Esophagus muscularis mucosa (tissue), 4 donors: ENCODE measurements at places on chromosomes 3 and 15. TPM values are rescaled to one million over a fixed set of nuclear protein-coding genes. Genes with fewer than 3 reads are reported as not detected.

- H3K27me3 ChIP-seq = no peaks in the 10 kb centered on the region
- no peaks in the 10 kb centered on the region for H3K4me1 ChIP-seq
- no peak for DNase-seq
- no peak overlapping the region for H3K27ac ChIP-seq
- no peak overlapping the region for H3K4me3 ChIP-seq
Observed at GRCh38 chr15:27058939-27059338, 88.0 kb downstream of the GABRG3 start.

The IMPG2 gene
- 0.78 TPM for total RNA-seq

DNA sequence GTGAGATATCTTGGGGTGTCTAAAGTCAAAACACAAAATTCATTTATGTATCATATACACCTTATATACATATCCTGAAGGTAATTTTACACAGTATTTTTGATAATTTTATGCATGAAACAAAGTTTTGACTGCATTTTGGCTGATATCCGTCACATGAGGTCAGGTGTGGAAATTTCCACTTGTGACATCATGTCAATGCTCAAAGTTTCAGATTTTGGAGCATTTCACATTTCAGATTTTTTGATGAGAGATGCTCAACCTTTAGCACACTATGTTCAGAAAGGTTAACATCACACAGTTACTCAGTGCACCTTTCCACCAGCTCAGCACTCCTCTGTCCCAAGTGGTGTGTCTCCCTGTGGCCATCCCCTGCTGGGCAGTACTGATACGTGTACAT, 37.7 kb upstream of the CPB1 start:
- H3K4me3 ChIP-seq = no peak overlapping the region
- H3K27ac ChIP-seq = no peak overlapping the region
- DNase-seq = no peak
- H3K36me3 ChIP-seq = no peaks in the 10 kb centered on the region
- peaks cover 9% of the 10 kb centered on the region for H3K4me1 ChIP-seq

DNA sequence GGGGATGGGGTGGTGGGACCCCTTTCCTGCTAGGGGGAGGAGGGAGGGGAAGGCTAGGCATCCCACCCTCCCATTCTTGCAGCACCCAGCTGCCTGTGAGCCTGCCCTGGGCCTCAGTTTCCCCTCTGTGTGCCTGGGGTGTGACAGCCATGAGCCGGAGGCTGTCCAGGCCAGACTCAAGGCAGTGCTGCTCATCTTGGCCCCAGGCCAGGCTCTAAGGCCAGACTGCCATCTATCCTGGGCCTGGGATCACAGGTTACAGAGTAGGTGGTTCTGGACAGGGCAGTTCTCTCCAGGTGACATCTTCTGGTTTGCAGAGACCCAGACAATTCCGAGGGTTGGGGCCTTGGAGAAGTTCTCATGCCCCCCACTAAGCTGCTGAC, 3.3 kb upstream of the VILL start:
- H3K27me3 ChIP-seq = no peaks in the 10 kb centered on the region
- no peak overlapping the region for H3K4me3 ChIP-seq
- no peak for DNase-seq
- H3K27ac ChIP-seq = no peak overlapping the region
- H3K36me3 ChIP-seq = peaks cover 9% of the 10 kb centered on the region
- no peaks in the 10 kb centered on the region for H3K4me1 ChIP-seq

- peaks cover 9% of the 10 kb centered on the region for H3K4me1 ChIP-seq
- no peak overlapping the region for H3K4me3 ChIP-seq
- H3K27me3 ChIP-seq = no peaks in the 10 kb centered on the region
- DNase-seq = no peak
Observed at GRCh38 chr3:65901226-65901625, 137.5 kb downstream of the MAGI1 start.

DNA sequence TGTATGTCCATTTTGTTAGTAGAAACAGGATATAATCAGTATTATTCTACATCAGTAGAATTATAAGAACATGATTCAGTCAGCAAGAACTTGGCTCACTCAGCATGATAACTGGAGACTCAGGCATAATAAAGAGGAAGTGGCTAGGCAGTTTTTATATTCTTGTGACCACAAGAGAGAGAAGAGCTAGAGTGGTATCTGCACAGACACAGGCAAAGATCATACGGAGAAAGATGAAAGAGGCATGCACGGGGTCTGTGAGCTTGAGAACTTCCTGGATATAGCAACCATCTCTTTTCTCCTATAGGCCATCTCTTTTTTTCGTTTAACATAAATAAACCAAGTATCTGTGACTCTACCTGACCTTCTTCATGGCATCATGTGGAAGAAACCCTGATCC, 46.8 kb downstream of the MYO5A start:
- H3K4me1 ChIP-seq = peaks cover 39% of the 10 kb centered on the region
- no peaks in the 10 kb centered on the region for H3K36me3 ChIP-seq
- DNase-seq = no peak
- H3K4me3 ChIP-seq = no peak overlapping the region

GRCh38 chr3:124200407-124200806, 208.5 kb upstream of the ROPN1 start:
- peaks cover 17% of the 10 kb centered on the region for H3K4me1 ChIP-seq
- no peak for DNase-seq
- H3K4me3 ChIP-seq = no peak overlapping the region

The PRSS50 gene
- total RNA-seq = not detected

GRCh38 chr15:86879250-86880229, 799.9 kb downstream of the AGBL1 start:
- no peaks in the 10 kb centered on the region for H3K36me3 ChIP-seq
- H3K27me3 ChIP-seq = no peaks in the 10 kb centered on the region

The ANKRD34C gene
- not detected for total RNA-seq

The LRRFIP2 gene
- total RNA-seq = 76.9 TPM

The ARGFX gene
- not detected for total RNA-seq

DNA sequence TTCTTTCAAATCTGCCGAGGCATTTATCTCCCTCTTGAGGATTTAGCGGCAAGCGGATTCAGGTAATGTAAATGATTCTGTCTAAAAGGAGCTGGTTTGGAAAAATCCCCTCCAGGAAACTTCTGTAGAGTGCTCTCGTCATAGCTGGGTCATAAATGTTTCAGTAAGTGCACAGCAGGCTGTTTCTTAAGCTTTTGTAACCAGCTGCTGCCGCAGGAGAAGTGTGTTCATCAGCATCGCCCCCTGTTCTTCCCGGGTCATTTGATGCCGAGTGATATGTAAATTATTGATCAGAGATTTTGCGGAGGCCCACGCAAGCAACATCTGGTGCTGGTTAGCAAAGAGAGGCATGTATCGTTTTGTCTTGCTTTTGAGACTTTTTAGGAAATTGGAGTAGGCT, 53.1 kb downstream of the DNASE1L3 start:
- H3K27ac ChIP-seq = peak overlapping the region; percentile 64
- peaks cover 7% of the 10 kb centered on the region for H3K4me1 ChIP-seq
- no peak overlapping the region for H3K4me3 ChIP-seq
- DNase-seq = no peak
- H3K27me3 ChIP-seq = no peaks in the 10 kb centered on the region
- peaks cover 53% of the 10 kb centered on the region for H3K36me3 ChIP-seq

DNA sequence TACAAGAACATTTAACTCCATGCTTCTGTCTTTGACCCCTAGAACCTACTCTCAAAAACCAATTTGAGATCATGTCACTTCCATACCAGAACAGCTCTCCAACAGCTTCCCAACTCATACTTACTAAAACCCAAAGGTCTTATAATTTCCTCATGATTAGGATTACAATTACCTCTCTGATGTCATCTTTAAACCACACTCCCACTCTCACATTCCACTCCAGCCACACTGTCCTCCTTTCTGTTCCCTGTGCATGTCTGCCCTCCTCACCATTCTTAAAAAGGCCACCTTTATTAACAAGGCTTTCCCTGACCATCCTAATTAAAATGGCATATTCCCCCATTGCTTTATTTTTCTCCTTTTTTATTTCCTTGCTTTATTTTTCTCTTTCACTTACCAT, 18.9 kb downstream of the PHC3 start:
- H3K27ac ChIP-seq = no peak overlapping the region
- H3K4me3 ChIP-seq = no peak overlapping the region
- H3K36me3 ChIP-seq = no peaks in the 10 kb centered on the region
- H3K4me1 ChIP-seq = peaks cover 57% of the 10 kb centered on the region
- DNase-seq = no peak
- H3K27me3 ChIP-seq = no peaks in the 10 kb centered on the region

- no peak overlapping the region for H3K27ac ChIP-seq
- no peaks in the 10 kb centered on the region for H3K4me1 ChIP-seq
- DNase-seq = no peak
- H3K4me3 ChIP-seq = no peak overlapping the region
- no peaks in the 10 kb centered on the region for H3K27me3 ChIP-seq
- H3K36me3 ChIP-seq = no peaks in the 10 kb centered on the region
Observed at GRCh38 chr3:71987089-71987735, 202.3 kb upstream of the PROK2 start.

GRCh38 chr3:123749711-123750110, 134.4 kb downstream of the MYLK start:
- peak overlapping the region; percentile 78 for H3K27ac ChIP-seq
- no peak overlapping the region for H3K4me3 ChIP-seq
- peaks cover 55% of the 10 kb centered on the region for H3K4me1 ChIP-seq
- no peaks in the 10 kb centered on the region for H3K36me3 ChIP-seq
- no peaks in the 10 kb centered on the region for H3K27me3 ChIP-seq

- H3K27ac ChIP-seq = no peak overlapping the region
- no peak for DNase-seq
- H3K27me3 ChIP-seq = no peaks in the 10 kb centered on the region
- no peaks in the 10 kb centered on the region for H3K4me1 ChIP-seq
- H3K4me3 ChIP-seq = no peak overlapping the region
- H3K36me3 ChIP-seq = no peaks in the 10 kb centered on the region
Observed at GRCh38 chr3:108780235-108780634, 23.0 kb upstream of the RETNLB start.

The PGBD4 gene
- 1.2 TPM for total RNA-seq

The CADM2 gene
- 9.6 TPM for total RNA-seq

DNA sequence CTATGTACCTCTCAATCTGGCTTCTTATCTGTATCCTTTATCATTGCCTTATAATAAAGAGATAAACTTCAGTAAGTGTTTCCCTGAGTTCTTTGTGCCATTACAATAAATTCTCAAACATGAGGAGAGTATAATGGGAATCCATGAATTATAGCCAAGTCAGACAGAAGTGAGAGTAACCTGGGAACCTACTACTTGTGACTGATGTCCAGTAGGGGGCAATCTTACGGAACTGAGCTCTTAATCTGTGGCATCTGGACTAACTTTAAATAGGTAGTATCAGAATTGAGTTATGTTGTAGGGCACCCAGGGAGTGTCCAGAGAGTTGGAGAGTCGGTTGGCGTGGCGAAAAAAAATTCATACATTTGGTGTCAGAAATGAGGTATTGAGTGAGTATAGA, 542.6 kb downstream of the ZBBX start:
- no peaks in the 10 kb centered on the region for H3K27me3 ChIP-seq
- no peaks in the 10 kb centered on the region for H3K4me1 ChIP-seq
- H3K4me3 ChIP-seq = no peak overlapping the region
- DNase-seq = no peak

The CFAP92 gene
- total RNA-seq = 0.66 TPM

DNA sequence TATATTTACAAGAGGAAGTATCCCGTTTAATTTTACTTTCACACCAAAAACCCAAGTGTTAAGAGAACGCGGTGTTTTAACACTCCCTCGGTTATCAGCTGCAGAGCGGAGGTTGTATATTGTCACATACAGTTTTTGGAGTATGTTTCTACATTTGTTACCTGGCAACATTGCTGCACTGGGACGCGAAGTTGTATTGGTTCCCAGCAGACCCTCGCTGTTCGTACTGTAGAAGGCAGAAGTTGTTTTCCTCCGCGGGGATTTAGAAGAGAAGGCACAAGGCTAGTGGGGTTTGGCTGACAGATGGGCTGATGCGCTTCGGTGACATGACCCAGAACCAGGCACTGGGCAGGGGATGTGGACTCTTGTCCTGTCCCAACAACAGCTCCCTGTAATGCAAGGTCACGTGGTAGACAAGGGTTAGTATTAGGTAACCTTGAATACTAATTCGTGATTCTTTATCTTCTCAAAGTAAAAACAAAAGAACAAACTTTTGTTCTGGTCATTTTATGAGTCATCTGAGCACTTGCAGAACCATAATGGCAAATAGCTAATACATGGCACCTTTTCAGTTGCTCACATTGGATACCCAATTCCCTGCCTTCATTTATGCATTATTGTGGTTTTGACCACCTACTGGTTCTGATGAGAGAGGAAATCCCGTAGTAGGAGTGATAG, 230.4 kb upstream of the BHLHE40 start:
- peaks cover 6% of the 10 kb centered on the region for H3K36me3 ChIP-seq
- H3K27me3 ChIP-seq = no peaks in the 10 kb centered on the region
- H3K4me1 ChIP-seq = peaks cover 41% of the 10 kb centered on the region
- H3K4me3 ChIP-seq = no peak overlapping the region
- DNase-seq = no peak
- no peak overlapping the region for H3K27ac ChIP-seq

- no peak for DNase-seq
- no peak overlapping the region for H3K4me3 ChIP-seq
- no peaks in the 10 kb centered on the region for H3K27me3 ChIP-seq
Observed at GRCh38 chr3:196120291-196120951, 38.5 kb upstream of the TFRC start.

The WDR49 gene
- 2.9 TPM for total RNA-seq

- H3K4me3 ChIP-seq = no peak overlapping the region
- H3K36me3 ChIP-seq = no peaks in the 10 kb centered on the region
- DNase-seq = no peak
- H3K27me3 ChIP-seq = no peaks in the 10 kb centered on the region
Observed at GRCh38 chr3:94323596-94323995, 260.7 kb downstream of the NSUN3 start.

The PLXNB1 gene
- total RNA-seq = 167 TPM

DNA sequence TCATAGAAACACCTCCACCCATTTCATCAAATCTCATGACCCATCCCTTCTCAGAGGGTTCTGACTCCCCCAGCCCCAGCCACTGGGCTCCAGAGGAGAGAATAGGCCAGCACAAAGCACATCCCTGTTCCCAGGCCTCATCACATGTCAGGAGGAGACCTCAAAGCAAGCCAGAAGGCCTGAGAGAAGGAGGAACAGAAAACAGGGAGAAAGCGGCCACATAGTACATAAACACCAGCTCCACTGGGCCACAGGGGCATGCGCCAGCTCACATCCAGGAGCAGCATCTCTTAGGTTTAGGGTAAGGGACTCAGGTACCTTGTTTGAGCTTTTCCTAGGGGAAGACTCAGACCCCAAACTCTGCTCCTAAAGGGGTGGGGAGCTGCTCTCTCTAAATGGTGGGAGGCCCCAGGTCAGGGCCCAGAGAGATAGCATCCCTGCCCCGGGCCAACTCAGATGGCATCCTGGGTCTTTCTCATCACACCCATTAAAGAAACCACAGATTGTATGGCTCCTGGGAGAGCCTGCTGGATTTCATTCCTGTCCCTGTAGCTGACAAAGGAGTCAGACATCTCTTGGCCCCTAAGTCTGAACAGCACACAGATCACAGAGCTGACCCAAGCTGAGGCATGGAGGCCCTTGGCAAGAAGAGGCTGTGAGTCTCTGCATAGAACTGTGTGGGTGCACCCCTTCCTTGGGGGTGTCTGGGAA, 2.5 kb downstream of the SHF start:
- H3K27me3 ChIP-seq = no peaks in the 10 kb centered on the region
- H3K36me3 ChIP-seq = no peaks in the 10 kb centered on the region
- peaks cover 18% of the 10 kb centered on the region for H3K4me1 ChIP-seq
- H3K27ac ChIP-seq = no peak overlapping the region

GRCh38 chr3:192033246-192033645, 572.3 kb downstream of the PYDC2 start:
- H3K4me1 ChIP-seq = no peaks in the 10 kb centered on the region
- no peak overlapping the region for H3K27ac ChIP-seq

The KIF7 gene
- total RNA-seq = 23.6 TPM

The SV2B gene
- total RNA-seq = 2.1 TPM

- H3K4me1 ChIP-seq = peaks cover 8% of the 10 kb centered on the region
- no peak for DNase-seq
Observed at GRCh38 chr15:57253082-57253481, 123.2 kb upstream of the CGNL1 start.
